ENCODE measurements at places on chromosomes 16 and 17. TPM values are rescaled to one million over a fixed set of nuclear protein-coding genes. Genes with fewer than 3 reads are reported as not detected.

The KRTAP1-1 gene
- not detected for total RNA-seq

The KRTAP3-3 gene
- total RNA-seq, result not detected

The OR4D1 gene
- total RNA-seq, result not detected

- peak; percentile 75 for DNase-seq
Measured at GRCh38 chr17:41687828-41688640, 651 bp upstream of the EIF1 start.

DNA sequence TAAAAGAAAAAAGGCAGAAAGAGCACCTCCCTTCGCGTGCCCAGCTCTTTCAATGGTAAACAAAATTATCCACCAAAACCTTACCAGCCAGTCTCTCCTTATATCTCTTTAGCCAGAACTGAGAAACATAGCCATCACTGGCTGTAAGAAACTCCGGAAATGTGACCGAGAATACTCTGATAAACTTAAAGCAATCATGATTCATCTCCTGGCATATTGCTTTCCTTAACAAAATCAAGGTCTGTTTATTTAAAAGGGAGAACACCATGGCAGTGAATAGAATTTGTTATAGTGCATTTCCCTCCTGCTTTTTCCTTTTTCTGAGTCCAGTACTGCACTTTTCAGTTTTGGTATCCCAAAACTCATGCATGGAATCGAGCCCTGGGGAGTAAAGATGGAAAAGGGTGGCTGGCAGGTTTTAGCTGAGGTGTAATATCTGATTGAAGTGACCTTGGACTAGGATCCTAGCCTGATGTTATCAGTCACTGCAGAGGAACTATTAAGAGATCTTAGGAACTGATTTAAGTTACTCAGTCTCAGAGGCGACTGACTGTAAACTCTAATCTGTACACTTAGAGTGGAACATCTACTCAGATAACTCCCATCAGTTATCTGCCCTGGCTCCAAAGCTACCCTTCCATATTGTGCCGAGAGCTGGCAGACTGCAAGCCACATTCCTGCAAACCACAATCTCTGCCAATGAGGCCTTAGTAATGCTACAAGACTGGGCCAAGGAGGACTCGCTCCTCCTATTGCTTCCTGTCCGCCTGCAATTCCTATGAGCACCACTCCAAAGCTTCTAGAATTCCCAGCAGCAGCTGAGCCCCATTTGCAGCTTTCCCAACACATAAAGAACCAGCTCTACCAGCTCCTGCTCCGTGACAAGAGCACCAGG is 7.4 kb upstream of the COX10 start:
- DNase-seq, result peak; percentile 92

The IL17C gene
- not detected for total RNA-seq

DNA sequence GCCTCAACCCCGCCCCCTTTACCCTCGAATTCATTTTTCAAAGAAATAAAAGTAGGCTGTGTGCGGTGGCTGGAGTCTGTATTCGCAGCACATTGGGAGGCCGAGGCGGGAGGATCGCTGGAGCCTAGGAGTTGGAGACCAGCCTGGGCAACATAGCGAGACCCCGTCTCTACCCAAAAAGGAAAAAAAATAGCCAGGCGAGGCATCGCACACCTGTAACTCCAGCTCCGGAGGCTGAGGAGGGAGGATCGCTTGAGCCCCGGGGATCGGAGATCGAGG is 671 bp upstream of the TOP2A start:
- DNase-seq, result no peak

Measured in M059J (cell line).